NCI-H69 (cell line): ENCODE measurements at places on chromosomes 4 and X.
A peak's percentile ranks its signal among the peaks of the same experiment; 100 is the strongest.

DNA sequence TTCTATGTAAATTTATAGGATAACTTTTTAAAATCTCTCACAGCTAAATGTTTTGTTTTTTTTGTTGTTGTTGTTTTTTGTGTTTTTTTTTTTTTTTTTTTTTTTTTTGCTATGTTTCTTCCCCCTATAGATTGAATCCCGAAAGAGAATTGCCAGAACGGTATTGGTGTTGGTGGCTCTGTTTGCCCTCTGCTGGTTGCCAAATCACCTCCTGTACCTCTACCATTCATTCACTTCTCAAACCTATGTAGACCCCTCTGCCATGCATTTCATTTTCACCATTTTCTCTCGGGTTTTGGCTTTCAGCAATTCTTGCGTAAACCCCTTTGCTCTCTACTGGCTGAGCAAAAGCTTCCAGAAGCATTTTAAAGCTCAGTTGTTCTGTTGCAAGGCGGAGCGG, 4.1 kb downstream of the BRS3 start:
- peak; percentile 35 for DNase-seq

DNA sequence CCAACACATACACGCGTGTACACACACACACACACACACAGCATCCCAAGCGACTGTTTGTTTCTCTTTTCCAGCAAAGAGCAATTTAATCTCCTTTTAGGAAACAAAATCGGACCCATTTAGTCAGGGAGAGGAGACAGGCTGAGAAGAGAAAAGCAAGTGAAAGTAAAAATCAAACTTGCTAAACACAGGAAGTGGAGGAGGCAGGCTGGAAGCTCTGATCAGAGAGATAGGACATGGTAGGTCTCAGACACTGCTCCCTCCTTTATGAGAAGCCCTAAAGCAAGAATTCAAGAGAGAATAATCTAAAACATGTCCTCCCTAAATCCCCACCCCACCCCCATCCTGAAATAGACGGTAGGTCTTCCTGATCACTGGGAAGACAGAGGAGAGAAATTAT, 62.3 kb downstream of the GPC3 start:
- no peak for DNase-seq

GRCh38 chrX:47202316-47202715, 8.7 kb downstream of the UBA1 start:
- no peak for DNase-seq

DNA sequence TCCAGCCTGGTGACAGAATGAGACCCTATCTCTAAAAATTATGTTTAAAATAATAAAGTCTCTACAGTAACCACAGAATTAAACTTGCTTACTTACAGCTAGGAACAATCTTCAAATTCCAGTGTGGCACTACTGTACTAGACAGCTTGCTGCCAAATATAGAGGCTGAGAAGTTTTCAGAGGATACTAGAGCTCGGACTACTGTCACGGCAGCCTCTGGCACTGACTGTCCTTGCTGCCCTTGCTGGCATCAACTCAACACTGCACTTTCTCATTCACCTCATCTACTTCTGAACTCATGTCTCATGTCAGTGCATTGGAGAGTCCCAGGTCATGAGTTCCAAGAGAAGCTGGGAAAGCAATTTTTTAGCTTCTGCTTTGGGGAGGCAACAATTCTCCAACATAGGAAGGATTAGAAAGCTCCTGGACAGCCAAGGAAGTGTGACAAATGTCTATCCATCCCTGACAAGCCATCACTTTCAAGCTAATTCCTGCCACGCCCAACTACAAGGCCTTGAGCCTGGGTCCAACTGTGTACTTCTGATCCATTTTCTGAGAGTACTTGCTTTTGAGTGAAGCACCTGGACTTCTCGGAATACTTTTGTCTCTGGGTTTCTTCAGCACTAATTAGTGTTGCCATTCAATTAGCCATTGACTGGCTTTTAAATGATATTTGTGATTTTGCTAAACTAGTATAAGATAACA, 98.6 kb upstream of the NR3C2 start:
- DNase-seq, result no peak

DNA sequence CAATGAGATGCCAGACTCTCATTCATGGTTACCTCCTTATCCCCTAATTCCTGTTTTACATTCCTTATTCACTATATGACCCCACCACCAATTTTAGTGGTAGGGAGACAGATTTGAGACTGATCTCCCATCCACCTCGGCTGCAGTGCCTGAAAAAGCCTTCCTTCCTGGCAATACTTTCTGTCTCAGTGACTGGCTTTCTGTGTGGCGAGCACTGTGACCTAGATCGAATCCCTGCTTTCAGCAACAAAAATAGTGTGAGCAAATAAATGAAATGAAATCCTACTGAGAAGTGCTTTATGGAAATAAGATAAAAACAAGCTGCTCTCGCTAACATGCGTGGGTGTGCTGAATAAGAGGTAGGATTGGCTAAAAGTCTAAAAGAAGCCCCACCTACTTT, 165.3 kb downstream of the GPM6A start:
- no peak for DNase-seq

DNA sequence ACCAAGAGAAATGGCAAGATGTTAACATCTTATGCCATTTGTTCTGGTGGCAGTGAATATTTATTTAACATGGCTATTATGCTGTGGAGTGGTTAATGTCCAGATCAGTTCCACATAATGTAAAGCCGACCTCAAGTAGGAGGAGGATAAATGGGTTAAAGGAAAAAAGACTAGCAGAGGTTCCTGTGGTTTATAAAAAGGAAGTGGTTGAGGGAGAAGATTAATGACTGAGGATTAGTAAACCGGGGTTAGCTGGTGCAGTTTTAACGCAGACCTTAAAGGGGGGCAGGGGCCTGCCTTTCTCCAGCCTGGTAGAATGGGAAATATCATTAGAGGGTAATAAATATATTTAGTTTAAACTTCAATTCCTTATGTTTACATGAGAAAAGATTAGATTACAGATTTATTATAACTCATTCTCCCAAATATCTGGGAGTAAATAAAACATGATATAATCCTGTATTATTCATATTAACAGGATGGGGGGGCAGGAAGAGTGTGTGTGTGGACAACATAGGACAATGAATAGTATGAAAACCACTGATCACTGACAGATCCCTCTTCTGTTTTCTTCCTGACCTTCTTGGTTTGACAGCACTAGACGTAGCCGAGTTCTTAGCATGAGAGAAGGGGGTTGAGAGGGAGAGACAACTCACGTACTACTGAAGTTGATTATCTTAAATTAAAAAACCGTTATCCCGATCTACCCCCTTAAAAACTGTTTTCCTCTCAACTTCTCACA, 124.1 kb upstream of the LIMCH1 start:
- DNase-seq, result no peak

DNA sequence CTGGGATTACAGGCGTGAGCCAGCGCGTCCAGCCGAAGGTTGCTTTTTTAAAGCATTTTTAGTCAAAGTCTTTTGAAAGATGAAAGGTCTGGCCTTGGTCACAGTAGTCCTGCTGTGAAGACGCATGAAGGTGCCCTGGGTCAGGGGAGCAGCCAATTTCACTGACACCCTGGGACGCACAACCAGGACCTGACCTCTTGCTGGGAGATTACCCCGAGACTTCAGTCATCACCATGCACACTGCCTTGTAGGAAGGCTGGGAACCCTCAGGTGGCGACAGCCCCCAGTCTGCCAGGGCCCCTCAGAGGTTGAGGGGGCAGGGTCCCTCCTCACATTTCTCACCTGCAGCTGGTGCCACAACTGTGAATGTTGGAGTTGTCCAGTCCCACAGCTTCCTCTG, 53.2 kb downstream of the CPLX1 start:
- no peak for DNase-seq

DNA sequence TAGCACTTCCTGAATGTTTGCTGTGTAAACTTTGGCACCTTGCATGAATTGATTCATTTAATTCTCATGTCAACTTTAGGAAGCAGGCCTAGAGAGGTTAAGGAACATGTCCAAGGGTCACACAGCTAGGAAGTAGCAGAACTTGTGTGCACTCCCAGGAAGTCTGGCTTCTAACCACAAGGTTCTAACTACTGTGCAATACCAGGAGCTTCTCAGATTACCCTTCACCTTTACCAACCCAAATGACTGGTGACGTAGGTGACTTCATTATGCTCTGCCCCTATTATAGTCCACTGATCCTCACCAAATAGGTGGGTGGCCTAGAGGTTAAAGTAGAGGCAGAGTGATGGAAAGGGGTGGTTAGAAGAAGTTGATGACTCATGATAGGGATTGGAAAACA, 14.4 kb downstream of the AR start:
- DNase-seq, result no peak

DNA sequence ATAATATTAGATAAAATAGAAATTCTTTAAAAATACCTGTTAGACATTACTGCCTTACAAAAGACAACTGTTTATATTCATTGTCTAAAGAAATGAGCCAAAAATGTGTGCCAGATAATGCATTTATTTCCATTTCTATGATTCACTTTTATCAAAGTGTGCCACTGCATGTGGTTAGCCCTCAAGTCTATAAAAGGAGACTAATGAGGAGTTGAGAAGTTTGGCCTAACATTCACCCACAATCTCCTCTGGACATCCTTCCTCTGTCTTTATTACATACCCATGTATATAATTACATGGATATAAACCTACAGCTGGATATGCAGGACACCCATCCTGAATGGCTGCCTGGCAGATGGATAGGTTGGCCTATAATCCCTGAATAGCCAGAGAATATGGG, 42.6 kb upstream of the PDE5A start:
- peak; percentile 60 for DNase-seq

DNA sequence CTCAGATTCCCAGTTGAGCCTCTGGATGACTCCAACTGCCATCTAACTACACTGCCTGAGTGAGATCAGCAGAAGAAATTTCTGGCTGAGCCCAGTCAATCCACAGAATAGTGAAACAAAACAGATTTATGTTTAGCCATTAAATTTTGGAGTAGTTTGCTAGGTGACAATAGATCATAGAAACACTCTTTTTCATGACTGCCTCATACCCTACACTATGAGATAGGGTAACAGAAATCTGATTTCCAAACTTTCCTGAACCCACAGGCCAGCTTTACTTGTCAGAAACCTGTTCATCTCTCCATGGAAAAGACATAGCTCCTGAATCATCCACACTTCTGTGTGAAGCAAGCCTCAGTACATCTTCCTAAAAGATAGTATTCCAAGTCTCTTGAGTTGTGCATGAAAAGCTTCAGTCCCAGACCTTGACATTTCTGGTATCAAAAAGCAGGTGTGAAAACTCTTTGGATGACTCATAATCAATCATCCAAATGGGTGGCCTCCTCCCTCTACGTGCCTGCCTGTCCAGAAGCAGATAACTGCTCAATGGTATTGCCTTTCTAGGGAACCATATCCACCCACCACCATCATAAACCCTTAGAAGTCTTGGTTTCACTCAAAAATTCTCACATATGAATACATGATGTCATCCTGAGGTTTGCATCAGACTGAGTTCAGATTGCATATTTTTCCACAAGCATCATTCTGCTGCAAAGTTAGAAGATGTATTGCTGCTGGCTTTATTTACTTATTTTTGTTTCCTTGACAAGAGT, 47.5 kb upstream of the RAP2C start:
- DNase-seq, result no peak

DNA sequence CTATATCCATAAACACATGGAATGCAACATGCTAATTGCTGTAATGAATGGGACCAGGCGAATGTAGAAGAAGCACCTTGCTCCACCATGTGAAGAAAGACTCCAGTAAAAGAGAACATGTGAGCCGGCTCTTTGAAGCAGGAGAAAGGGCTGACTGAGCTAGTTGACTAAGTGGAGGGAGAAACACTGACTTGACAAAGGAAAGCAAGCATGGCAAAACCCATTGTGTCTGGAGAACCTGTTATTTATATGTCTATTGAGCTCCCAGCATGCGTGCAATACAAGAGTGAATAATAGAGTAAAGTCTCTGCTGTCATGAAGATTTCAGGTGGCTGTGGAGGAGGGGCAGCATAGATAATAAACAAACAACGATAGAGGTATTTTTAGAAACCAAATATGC, 559.9 kb downstream of the RAB28 start:
- peak; percentile 3 for DNase-seq

DNA sequence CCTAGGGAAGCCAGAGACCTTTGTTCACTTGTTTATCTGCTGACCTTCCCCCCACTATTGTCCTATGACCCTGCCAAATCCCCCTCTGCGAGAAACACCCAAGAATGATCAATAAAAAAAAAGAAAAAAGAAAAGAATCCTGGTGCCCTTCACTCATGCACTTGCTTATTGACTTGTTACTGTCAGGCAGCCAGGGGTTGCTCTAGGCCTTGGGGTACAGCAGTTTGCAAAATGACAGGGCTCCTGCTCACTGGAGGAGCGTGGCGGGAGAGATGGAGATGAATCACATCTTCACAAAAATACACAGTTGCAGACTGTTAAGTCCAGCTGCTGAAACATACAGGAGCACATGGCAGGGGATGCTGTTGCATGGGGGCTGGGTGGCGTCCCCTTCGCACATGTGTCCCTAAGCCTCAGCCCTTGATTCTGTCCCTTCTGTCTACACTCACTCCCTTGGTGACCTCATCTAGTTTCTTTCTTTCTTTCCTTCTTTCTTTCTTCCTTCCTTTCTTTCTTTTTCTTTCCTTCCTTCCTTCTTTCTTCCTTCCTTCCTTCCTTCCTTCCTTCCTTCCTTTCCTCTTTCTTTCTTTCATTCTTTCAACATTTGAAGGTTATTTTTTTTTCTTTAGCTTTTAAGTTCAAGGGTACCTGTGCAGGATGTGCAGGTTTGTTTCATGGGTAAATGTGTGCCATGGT, 16.9 kb upstream of the TMEM271 start:
- no peak for DNase-seq

DNA sequence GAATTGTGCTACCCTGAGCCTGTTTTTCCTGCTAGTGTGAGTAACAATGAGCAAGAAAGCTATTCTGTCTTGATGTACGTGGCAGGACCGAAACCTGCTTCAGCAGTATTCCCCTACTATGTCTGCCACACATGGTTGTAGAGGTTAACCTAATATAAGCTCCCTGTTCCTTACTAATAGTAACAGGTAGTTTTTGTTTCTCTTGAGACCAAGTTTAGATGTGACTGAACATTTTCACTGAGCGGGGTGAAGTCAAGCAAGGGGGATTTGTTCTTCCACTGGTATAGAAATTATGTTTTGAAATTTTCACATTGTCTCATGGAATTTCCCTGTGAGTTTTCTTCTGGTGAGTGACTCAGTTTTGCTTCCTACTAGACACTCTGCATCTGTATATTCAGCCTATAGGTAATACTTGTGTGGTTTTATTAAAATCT, 37.3 kb downstream of the RRAGB start:
- DNase-seq, result no peak

DNA sequence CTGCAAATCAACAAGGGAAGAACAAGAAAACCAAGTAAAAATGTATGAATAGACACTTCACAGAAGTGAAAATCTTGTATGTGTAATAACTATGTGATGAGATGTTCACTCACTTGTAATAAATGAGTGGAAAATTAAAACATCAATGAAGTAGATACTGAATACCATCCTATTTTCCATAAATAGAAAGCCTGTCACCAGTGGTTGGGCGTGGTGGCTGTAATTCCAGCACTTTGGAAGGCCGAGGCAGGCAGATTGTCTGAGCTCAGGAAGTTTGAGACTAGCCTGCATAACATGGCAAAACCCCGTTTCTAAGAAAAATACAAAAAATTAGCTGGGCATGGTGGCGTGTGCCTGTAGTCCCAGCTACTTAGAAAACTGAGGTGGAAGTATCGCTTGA, 53.5 kb upstream of the SOD3 start:
- no peak for DNase-seq

GRCh38 chrX:10010686-10011085, 43.5 kb downstream of the CLDN34 start:
- peak; percentile 18 for DNase-seq
